ENCODE measurements at places on chromosomes 7 and 10.
A peak's percentile ranks its signal among the peaks of the same experiment; 100 is the strongest.

DNA sequence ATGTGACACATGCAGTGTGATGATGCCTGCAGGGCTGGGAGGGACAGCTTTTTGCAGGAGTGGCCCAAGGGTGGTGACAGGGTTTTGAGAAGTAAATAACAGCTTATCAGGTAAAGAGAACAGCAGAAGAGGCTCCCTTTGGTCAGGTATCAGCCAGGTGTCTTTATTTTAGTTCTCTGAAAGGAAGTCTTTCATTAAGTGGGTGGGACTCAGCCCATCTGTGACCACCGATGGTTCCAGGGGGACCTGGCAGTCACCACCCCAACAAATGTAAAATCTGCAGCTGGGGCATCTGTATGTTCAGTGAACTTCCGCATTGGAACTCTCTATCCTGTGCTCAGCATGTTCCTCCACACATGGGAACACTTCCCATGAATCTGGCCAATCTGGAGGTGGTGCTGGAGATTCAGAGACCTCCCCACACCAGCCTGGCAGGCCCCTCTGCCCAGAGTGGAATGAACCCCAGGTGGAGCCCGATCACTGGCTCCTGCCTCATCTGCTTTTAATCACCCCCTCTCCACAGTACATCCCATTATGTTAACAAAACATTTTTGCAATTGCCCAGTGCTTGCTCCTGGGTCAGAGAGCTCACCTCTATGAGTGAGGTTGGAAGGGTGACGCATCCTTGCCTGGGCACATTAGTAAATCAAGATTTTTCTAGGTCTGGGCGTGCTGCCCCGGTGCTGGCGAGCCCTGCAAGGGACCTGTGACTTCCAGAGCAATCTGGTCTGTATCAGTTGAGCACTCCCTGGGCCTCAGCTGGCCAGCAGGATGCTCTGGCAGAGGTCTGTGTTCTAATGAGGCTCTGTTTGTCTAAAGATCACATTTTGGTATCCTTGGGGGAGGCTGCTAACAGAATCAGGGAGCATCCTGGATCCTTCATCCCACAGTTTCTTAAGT is 140.4 kb upstream of the GDF10 start:
- DNase-seq = no peak

GRCh38 chr7:28017372-28017771 is 163.2 kb downstream of the JAZF1 start:
- no peak for DNase-seq

- DNase-seq = peak; percentile 36
Measured at GRCh38 chr7:80654887-80655340, 16.5 kb downstream of the CD36 start.

GRCh38 chr7:41476460-41476803 is 226.5 kb downstream of the INHBA start:
- DNase-seq = no peak

GRCh38 chr10:66828957-66829356 is 96.9 kb upstream of the LRRTM3 start:
- no peak for DNase-seq

DNA sequence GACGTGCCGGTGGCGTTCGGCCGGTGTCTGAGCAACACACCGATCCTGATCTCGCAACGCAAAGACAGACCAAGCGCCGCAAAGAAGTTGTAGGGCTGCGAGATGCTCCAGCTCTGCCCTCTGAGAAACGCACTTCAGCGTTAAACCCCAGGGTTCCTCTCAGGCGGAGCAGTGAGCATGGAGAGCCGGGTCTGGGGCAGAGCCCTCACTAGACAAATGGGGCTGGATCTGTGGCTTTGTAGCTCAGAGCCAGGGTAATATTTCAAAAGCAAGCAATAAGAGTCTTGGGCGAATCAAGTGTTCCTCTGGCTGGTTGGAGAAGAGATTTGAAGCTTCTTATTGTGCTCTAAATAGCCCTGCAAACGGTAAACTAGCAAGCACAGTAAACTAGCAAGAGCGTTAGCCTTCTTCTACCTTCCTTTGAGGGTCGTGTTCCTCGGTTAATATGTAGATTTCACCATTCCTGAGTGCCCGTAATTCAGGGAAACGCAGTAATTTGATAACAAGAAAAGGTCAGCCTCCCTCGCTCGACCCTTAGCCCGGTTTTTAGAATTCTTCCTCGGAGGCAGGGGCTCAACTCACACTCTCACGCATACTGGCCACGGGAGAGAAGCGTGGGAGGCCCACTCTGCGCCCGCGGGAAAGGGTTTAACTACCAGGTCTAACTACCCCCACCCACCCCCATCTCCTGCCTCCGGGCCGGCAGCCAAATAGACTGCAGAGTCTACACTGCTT is 6.7 kb downstream of the SKAP2 start:
- DNase-seq = no peak

DNA sequence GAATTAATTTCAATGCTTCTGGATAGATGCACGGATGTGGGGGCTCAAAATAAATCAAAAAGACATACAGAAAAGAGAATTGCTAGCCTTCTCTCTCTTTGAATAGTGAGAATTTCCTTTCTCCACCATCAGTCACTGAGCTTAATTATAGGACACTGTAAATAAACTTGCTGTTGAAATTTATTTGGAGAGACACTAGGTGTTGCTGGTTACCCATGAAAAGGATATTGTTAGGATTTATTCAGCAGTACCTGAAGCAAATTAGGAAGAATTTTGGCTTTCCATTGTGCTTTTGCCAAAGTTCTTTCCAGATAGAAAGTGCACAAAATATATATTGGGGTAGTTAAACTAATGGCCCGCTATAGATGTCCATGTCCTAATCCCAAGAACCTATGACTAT is 27.6 kb downstream of the GCC1 start:
- DNase-seq = no peak

DNA sequence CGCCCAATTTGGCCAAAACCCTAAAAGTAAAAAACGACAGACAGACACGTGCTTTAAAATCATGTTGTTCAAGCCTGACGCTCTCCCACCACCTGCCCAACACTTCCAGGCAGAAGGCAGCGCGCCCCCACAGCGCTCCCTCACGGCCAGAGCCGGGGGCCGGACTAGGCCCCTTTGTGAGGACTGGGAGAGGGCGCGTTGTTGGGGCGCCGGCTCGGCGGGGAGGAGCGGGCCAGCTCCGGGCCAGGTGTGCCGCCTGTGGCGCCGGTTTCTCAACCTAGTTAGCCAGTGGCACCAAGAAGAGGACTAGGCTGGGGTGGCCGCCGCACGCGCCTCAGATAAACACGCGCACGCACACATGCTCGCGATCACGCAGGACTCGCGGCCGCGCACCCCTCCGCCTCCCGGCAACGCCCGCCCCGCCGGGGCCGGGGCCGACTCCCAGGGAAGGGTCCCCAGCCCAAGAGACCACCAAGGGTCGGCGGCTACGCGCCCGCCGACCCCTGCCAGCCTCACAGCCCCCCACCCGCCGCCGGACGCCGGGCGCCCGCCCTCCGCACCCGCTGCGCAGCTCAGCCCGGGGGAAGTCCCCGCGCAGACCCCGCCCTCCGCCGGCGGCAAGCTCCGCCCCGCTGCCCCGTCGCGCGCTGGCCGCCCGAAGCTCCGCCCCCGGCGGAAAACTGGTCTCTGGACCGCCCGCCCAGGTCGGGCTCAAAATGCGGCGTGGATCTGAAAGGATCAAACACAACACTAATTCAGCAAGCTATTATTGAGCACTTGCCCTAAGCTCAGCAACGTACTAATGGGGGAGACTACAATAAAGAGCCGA is at the start of gene IMMP2L:
Gene IMMP2L, minus strand, starts transcription at position 589 of the 829 bp plus-strand sequence.
- peak; percentile 76 for DNase-seq

DNA sequence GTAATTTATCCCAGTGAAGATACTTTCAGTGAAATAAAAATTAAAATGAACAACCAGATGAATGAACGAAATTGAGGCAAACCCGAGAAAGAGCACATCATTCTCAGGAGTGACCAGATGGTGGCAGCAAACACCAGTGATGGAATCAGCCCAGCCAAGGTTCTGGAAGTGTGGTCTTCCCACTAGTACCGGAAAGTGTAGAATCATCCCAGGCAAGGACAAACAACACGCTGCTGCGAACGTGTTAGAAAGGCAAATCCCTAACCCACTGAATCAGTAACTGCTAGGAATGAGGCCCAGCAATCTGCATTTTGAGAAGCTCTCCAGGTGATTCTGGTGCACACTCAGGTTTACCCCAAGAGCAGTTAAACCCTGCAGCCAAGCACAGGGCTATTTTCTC is 15.5 kb upstream of the SLC18A3 start:
- DNase-seq = peak; percentile 26

GRCh38 chr10:53022611-53023088 is 250.1 kb upstream of the MBL2 start:
- no peak for DNase-seq

DNA sequence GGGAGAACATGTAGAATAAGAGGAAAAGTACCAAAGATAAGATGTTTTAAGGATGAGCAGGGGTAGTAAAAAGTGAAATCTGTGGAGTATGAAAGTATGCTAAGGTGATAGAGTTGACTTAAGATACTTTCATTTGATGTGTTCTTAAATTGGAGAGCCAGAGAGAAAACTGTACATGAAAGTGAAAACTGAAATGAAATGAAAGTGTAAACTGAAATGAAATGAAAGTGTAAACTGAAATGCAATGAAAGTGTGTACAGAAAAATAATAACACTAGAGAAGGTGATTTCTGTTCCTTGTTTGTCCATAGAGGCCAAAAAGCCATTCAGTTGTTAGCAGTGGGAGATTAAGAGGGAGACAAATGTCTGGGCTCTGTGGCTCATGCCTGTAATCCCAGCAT is 17.5 kb downstream of the AHR start:
- DNase-seq = no peak

DNA sequence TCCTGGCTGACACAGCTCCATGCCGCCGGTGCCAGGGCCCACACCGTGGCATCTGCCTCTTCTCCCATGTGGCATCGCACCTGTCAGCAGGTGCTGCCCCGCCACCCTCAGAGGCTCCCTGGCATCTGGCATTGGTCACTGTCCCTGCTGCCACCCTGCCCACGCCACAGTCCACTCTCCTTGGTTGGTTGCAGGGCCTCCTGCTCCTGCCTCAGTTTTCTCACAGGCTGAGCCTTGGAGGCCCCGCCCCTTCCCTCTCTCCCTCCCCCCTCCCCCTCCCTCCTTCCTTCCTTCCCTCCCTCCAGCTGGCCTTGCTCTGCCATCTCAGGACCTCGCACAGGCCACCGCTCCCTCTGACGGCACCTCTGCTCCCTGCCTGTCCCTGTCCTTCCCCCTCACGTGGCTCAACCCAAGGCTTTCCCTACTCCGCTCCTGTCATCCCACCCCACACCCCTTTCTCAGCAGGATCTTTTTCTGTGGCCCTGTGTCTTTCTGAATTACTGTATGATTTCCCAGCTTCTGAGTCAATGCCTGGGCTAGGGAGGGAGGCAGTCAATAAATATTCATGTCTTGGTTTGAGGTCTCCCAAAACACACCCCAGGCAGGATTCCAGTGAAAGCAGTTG is 87.4 kb downstream of the INPP5A start:
- DNase-seq = no peak

GRCh38 chr7:156472267-156472666 is 168.3 kb upstream of the RNF32 start:
- DNase-seq = no peak

Data from NCI-H1105 treated with DMSO at 0.1 percent for 48 hours (cell line).